D341Med (cell line): ENCODE measurements at places on chromosomes 2 and 18.
A peak's percentile ranks its signal among the peaks of the same experiment; 100 is the strongest.

- no peak for DNase-seq
These were observed 61.9 kb upstream of the TTC27 start for GRCh38 chr2:32565902-32566301.

- DNase-seq, result no peak
These were observed 24.7 kb downstream of the DGKD start for GRCh38 chr2:233379034-233379433.

DNA sequence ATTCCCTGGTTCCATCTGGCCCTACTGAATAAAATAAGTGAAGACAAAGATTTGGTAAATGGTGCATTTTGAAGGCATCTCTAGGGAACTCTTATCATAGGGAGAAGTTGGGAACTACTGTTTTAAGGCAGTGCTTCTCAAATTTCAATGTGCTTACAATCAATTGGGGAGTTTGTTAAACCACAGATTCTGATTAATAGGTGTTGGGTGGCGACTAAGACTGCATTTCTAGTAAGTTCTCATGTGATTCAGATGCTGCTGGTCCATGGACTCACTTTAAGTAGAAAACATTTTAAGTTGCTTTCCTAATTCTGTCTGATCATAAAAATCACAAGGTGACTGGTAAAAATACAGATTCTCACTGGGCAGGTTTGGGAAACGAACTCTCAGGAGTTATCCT, 14.6 kb downstream of the FARSB start:
- DNase-seq, result no peak

- DNase-seq, result no peak
These were observed 38.5 kb downstream of the CDCA7 start for GRCh38 chr2:173393186-173393585.

GRCh38 chr2:34656632-34657031, 1057.5 kb upstream of the FAM98A start:
- no peak for DNase-seq

DNA sequence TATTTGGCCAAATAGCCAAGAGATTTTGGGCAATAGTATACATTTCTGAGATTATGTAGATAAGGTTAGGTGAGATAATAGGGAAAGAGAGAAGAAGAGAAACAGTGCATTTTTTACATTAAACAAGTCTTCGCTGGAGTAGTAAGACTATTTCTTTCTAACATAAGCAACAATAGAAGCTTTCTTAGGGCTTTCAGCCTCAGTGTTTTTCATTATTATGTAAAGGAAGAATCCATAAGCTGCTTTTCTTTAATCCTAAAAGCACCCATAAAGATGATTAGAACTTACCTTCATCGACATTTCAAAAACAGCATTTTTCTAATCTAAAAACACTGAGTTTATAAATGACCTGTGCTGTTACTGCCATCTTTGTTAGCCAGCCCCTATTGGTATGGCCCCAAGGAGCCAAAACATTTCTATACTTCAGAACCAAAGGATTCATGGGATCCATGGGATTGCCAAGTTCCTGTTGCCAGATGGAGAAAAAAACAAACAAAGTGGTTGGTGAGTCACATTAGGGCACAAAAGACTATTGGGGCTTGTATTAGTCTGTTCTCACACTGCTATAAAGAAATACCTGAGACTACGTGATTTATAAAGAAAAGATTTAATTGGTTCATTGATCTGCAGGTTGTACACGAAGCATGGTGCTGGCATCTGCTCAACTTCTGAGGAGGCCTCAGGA, 88.2 kb downstream of the SCG2 start:
- DNase-seq, result peak; percentile 29

DNA sequence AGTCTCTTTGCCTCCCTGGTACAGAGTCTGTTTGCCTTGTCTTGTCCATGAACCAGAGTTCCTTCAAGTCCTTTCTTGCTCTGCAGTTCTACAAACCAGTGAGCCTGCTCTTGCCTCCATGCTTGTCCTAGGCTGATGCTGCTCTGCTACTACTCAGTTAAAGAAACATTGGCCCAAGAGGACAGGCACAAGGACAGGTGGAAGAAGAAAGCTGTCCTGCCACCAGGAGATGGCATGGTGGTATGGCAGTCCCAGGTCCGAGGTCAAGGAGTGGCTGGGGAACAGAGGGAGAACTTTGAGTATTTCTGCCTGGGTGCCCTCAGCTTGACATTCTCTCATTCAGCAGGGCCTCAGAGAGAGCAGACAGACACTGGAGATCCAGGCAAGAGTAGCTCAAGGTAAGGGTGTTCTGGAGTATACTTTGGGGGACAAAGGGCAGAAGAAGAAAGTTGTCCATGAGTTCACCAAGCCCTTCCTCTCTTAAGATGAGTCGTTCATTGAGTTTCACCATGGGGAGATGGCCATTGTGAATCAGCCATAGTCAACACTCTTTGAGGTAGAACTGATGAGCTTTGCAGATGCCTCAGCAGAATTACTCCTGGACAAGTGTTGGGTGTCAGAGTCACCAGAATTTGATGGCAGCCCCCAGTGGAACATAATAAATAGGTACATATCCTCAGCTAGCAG, 20.4 kb downstream of the TTC32 start:
- no peak for DNase-seq

- DNase-seq, result no peak
These were observed 504.2 kb downstream of the EIPR1 start for GRCh38 chr2:2873450-2873811.

GRCh38 chr2:203824057-203824456, 43.5 kb upstream of the CTLA4 start:
- no peak for DNase-seq

DNA sequence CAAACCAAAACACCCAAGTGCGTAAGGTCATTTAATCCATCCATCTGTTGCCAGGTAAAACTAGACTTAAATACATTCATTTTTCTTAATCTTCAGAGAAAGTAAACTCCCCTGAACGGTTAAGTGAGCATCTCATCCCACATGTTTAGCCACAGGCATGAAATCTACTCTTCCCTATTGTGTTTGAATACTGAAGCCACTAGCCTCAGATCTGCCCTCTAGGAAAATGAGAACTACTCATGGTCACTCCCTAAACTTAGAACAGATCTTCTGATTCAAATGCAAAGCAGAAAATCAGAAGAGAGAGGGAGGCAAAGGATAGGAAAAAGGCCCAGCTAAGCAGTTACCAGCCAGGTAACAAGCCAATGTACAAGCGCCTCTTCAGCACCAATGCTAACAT, 7.1 kb downstream of the TMEM247 start:
- DNase-seq, result no peak

DNA sequence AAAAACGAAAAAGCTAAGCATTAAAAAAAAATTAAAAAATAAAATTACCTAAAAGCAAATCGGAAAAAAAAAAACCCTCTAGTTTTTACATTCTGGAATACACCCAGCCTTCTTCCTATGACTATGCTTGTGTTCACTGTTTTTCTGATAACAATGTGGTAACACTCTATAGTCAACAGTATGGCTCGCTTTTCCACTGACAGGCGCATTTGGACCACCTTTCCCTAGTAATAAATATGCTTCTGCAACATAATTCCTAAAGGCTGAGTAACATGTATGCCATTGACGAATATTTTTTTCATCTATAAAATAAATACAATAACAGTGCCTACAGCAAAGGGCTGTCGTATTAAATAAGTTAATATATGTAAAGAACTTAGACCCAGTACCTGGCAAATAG, 27.9 kb downstream of the NOL10 start:
- no peak for DNase-seq

DNA sequence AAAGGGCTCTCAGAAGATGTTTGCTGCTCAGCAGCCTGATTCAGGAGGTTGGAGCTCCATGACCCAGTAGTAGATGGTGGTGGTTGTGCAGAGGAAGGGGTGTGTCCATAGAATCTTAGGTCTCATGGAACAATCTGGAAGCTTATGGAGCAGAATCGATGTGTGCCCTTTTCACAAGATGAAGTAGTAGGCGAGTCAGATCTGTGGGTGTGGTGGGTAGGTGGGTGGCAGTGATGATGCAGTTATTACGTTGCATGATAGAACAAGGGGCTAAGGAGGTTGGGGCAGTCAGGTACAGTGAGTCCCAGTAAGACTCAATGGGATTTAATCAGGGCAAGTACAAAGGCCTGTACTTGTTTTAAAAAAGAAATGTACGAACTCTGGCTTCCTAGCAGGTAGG, 9.1 kb downstream of the TET3 start:
- DNase-seq, result no peak

DNA sequence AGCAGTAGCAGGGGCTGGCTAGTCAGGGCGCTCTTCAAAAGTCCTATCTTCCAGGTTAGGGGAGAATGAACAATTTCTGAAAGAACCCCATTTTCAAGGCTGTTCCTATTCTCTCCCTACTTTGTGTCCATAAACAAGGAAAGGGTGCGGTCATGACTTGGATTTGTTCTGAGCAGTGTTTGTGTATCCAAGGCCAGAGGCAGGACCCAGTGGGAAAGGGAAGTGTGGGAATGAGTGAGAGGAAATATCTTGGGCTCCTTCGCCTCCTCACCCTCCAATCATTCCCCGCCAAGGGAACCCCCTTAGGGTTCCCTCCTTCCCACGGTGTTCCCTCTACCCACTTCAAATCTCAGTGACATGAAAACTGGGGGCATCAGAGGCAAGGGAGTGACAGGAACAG, 25.5 kb upstream of the SPTBN1 start:
- DNase-seq, result no peak

- no peak for DNase-seq
These were observed 92.8 kb downstream of the HNRNPLL start for GRCh38 chr2:38509947-38510326.

- no peak for DNase-seq
These were observed 488.0 kb downstream of the EIPR1 start for GRCh38 chr2:2889646-2890045.

DNA sequence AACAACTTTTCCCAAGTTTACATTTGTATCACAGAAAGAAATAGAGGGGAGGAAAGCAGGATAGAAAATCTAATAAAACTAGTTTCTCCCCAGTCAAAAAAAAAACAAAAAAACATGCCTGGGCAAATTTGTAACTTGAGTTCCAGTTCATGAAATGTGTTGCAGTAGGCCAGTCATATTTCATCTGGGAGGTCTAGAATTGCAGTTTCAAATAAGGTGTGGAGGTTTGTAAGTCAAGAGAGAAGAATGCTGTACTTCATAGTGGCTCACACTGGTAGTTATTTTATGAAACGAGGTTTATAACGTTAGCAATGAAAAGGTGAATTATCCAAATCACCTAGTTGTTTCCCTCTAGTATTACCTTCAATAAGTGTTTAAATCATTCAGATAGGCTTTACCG, 1313.9 kb upstream of the SLC39A10 start:
- no peak for DNase-seq

- no peak for DNase-seq
These were observed 20.4 kb downstream of the TPRKB start for GRCh38 chr2:73716543-73717250.

DNA sequence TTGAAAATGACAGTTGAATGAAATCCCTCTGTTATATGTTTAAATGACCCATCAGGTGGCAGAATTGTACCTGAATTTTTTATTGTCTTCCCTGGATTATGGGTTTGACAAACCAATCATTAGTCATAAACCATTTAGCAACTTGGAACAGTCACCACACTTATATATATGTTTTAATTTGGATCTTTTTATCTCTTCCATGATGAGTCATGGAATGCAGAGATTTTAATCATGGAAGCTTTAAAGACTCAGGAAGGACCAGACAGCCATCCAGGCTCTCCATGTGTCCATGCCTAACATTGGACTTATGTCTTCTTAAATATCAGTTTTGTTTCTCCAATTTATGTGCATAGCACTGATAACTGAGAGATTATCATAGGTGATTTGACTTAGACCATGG, 188.3 kb upstream of the ZSWIM2 start:
- no peak for DNase-seq

DNA sequence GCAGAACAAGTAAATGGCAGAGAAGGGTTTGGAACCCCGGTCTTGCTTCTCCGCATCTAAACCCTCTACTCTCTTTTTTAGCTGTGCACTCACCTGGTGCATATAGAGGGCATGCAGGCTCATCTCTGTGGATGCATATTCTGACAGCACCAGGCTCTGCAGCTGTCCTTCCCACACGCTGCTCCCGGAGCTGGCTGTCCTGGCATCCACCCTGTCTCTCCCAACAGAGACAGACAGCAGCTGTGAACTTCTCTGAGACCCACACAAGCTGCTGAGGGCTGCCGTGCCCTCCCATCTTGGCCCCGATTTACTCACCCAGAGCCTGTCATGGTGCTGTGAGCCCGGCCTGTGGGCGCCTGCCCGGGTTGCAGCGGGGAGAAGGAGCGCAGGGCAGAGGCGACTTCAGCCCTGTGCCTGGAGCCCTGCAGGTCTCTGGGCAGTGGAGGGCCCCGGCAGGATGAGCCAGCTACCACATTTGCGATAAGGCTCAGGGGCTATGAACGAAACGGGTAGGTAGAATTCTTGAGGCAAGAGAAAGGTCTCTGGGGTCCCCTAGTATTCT, 3.3 kb upstream of the ABCB6 start:
- DNase-seq, result no peak

GRCh38 chr2:17355608-17356329, 162.5 kb downstream of the RAD51AP2 start:
- no peak for DNase-seq

GRCh38 chr18:76765649-76766048, 56.7 kb upstream of the ZNF236 start:
- DNase-seq, result no peak

- no peak for DNase-seq
These were observed 48.9 kb downstream of the ARL4C start for GRCh38 chr2:234447963-234448362.

GRCh38 chr2:241943209-241943850, 73.8 kb downstream of the RTP5 start:
- no peak for DNase-seq

- no peak for DNase-seq
These were observed 35.4 kb upstream of the COL6A3 start for GRCh38 chr2:237449193-237449881.

DNA sequence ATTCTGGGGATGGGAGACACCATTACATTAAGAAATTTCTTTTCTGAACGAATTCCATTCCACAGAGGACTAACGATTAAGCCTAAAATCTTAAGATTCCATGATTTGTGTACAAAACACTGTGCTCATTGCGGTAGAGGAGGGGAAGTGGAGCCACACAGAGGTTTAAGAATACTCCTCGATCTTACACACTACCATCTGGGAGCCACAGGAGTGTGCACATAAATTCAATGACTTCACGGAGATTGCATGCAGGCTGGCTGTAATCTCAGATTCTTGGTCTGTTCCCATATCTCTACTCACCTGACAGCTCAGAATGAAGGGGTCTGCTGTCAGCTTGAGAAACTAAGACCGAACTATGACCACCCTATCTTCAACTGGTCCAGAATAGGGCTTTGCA, 762 bp downstream of the VPS4B start:
- no peak for DNase-seq

DNA sequence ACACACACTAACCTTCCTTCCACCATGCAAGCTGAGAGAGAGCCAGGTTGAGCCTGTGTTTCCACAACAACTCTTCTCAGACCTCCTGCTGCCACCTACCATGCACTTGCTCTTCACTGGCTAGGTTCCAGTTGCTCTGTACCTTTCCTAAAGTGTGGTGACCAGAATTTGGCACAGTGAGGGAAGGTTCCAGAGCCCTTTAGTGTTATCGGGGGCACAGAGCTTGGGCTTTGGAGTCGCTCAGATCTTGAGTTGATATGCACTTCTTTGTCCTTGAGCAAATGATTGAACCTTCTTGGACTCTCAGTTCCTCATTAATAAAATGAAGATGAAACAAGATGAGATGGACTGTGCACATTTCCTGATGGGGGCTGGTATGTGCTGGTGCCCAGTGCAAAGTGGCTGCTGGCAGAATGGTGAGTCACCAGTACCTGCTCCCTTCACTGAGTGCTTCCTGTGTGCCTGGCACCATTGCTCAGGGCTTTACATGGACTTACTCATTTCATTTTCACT, 47.1 kb downstream of the NEDD4L start:
- no peak for DNase-seq
